Iris pigment epithelial cell (primary cell): ENCODE measurements at places on chromosomes 3 and 15.

DNA sequence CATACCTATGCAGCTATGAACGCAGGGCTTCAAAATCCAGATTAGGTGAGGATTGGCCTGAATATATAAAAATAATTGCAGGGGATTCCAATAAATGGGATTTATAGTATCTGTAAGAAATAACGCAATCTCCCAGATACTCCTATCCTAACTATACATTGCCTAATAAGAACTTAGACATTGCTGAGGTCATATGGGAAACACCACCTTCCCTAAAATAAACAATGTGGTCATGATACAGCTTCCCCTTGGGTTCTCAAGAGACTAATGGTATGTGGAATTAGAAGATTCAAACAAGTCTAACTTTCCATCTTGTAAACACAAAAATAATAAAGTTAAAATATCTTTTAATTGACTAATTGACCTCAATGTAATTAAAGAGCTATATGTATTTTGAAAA lies 28.2 kb downstream of the UBE3A start:
- peak; percentile 88 for DNase-seq

- DNase-seq = peak; percentile 38
Observed at GRCh38 chr15:64351265-64351664, 4.7 kb downstream of the CSNK1G1 start.

- no peak for DNase-seq
Observed at GRCh38 chr3:55435491-55435890, 51.6 kb downstream of the WNT5A start.

- no peak for DNase-seq
Observed at GRCh38 chr3:177545964-177546363, 348.7 kb upstream of the TBL1XR1 start.

DNA sequence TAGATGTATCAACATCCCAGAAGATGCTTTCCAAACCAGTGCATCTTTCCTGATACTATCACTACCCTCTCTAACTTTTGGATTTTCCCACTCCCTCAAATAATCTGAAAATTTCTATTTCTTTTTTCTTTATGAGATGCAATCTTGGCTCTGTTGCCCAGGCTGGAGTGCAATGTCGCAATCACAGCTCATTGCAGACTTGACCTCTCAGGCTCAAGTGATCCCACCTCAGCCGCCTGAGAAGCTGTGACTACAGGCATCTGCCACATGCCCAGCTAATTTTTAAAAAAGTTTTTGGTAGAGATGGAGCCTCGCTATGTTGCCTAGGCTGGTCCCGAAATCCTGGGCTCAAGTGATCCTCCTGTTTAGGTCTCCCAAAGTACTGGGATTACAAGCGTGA lies 239.7 kb downstream of the SUCLG2 start:
- DNase-seq = peak; percentile 26

- DNase-seq = no peak
Observed at GRCh38 chr3:188088948-188089685, 64.8 kb upstream of the LPP start.

GRCh38 chr3:126151562-126152302 lies 28.7 kb downstream of the ALDH1L1 start:
- no peak for DNase-seq

DNA sequence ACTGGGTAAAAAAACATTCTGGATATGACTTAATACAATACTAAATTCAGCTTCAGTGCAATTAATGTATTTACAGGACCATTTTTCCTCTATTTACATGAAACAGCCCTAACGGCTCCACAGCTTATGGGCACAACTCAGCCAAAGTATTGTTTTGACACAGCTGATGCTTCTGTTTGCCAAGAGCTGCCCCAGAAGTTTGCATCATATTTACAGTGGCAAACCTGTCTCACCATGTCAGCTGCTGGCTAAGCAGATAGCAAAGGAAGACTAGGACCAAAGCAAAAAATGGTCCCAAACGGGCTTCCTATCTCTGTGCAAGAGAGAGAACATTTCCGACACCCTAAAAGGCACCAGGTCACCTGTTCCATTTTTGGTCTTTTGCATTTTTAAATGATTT lies 94.5 kb downstream of the ADAMTS9 start:
- DNase-seq = no peak

DNA sequence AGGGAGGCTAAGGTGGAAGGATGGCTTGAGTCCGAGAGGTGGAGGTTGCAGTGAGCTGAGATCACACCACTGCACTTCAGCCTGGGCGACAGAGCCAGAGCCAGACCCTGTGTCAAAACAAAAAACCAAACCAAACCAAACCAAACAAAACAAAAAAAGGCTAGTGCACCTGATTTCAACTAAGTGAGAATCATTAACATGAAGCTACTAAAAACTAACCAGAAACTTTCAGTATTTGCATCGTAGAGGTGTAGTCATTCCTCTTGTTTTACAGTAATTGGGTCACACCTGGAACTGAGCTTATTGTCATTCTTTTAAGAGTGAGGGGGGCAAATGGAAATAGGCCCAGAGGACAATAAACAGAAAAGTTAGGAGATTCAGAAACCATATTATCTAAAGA lies 58.5 kb downstream of the ST6GAL1 start:
- no peak for DNase-seq

- no peak for DNase-seq
Observed at GRCh38 chr15:62644889-62645742, 397.4 kb upstream of the TPM1 start.

GRCh38 chr3:71308836-71309235 lies 274.7 kb downstream of the FOXP1 start:
- DNase-seq = no peak

- no peak for DNase-seq
Observed at GRCh38 chr15:56963126-56963525, 44.7 kb downstream of the TCF12 start.

DNA sequence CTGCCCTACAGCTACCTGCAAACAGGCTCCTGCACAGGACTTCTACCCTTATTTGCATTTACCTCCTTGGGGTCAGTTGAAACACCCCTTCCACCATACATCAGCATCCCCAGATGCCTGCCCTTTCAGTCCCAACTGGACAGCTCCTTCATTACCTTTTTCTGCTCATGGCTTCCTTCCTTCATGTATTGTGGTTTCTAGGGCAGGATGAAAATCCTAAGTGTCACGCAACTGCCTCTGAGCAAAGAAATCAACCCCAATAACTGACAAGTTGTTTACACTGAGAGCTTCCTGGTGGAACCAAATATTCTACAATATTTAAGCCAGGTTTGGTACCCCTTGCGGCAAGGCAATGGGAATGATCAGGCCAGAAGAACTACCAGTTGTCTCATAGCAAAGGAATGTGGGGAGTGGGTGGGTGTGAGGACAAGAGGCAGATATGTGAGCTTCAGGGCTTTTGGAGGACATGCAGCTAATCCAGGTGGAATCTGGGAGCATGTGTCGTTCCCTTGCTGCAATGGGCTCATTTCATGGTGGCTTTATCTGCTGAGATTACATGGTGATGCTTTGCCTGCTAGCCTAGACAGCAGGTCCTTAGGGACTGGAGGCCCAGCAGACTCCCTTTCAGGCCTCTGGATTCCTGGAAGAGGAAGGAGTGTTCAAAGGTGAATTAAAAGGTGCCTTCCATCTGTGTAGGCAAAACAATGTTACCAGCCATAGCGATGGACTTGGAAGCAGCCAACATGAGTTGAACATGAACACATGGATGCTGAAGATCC lies 34.9 kb downstream of the PPCDC start:
- DNase-seq = peak; percentile 32

GRCh38 chr15:93358166-93359059 lies 269.4 kb upstream of the RGMA start:
- DNase-seq = no peak

- no peak for DNase-seq
Observed at GRCh38 chr15:78041946-78042345, 35.6 kb downstream of the TBC1D2B start.

DNA sequence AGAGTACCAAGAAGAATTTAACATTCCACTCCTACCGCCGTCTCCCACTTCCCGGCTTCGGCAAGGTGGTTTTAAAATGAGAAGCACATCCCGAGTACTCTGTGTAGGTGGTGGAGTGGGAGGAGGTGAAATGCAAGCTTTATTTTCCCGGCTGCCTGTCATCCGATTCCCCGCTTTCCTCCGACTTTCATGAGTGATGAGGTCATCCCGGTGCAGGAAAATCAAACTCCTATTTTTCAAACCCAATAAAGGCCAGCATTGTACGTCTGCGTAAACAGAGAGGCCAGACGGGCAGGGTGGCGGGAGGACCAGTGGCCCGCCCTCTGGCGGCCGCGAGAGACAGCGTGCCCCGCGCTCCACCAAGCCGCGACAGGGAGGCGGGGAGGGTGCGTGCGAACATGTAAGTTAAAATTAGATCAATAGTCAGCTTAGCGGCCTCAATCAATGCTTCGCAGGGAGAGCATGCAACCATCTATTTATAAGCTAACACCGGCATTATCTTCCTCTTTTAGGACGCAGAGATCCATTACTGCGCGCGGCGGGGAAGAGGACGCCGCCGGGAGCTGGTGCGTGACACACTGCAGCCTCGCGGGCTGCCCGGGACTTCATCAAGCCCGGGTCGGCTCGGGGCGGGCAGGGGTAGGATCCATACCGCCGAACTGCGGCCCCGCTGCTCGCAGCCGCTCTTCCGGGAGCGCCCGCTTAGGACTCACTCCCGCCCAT lies 163.3 kb downstream of the CD47 start:
- DNase-seq = peak; percentile 83
